ENCODE measurements at places on chromosomes 7 and 10. TPM values are rescaled to one million over a fixed set of nuclear protein-coding genes. Genes with fewer than 3 reads are reported as not detected.

DNA sequence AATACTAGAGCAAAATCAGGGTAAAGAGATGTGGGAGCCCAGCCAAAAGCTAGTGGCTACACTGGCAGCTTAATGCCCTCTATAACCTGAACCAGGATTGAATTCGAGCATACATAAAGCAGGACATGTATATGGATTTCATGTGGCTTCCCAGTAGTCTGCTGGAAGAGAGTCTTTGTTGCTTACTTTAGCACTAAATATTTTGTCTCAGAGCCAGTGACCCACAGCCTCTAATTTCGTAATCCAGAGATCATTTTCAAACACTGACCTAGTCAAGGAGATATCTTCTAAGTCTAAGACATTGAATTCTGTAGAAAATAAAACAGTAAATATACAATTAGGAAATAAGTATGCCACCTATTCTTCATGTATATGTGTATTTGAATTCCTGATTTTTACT, 64.2 kb upstream of the GNAI1 start:
- no peak overlapping the region for H3K27ac ChIP-seq
- H3K27me3 ChIP-seq = no peaks in the 10 kb centered on the region
- no peak overlapping the region for H3K4me3 ChIP-seq
- no peaks in the 10 kb centered on the region for H3K4me1 ChIP-seq
- DNase-seq = no peak

- no peak overlapping the region for H3K4me3 ChIP-seq
- H3K36me3 ChIP-seq = no peaks in the 10 kb centered on the region
- H3K27me3 ChIP-seq = no peaks in the 10 kb centered on the region
- H3K4me1 ChIP-seq = no peaks in the 10 kb centered on the region
- DNase-seq = no peak
Observed at GRCh38 chr7:16130111-16131110, 290.9 kb downstream of the CRPPA start.

GRCh38 chr10:61987951-61988379, 86.5 kb downstream of the ARID5B start:
- H3K4me1 ChIP-seq = peaks cover 10% of the 10 kb centered on the region
- DNase-seq = no peak
- H3K4me3 ChIP-seq = no peak overlapping the region
- no peaks in the 10 kb centered on the region for H3K27me3 ChIP-seq
- peak overlapping the region; percentile 59 for H3K27ac ChIP-seq

- no peaks in the 10 kb centered on the region for H3K36me3 ChIP-seq
- H3K4me1 ChIP-seq = no peaks in the 10 kb centered on the region
- no peak for DNase-seq
- no peaks in the 10 kb centered on the region for H3K27me3 ChIP-seq
Observed at GRCh38 chr10:87646192-87646909, 13.3 kb upstream of the PAPSS2 start.

DNA sequence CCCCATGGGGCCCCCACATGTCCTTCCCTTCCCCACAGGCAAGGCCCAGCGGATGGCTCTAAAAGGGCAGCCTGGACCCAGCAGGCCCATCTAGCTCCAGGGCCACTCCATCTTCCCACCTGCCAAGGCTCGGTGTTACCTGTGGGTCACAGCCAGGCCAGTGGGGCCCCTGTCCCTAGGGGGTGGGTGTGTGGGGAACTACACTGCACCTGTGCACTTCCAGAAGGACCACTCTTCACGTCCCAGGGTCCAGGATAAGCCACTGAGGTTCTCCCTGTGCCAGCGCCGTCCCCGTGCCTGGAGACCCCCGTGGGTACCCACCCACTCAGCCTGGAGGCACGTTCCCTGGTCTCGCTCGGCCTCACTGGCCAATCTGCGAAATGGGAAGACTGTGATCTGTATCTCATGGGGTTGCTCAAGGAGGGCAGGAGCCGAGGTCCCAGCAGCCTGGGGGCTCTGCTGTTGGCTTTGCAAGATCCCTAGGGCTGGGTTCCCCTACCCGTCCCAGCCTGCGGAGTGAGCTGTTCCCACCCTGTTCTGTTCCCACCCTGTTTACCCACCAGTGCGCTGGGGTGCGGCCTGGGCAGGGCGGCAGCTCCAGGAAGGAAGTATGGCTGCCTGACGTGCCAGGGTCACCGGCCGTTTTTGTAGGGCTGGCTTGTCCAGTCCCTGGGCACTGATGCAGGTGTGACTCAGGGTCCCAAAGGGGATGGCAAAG, 4.6 kb downstream of the PWWP2B start:
- peaks cover 37% of the 10 kb centered on the region for H3K4me1 ChIP-seq
- no peak overlapping the region for H3K4me3 ChIP-seq
- H3K27ac ChIP-seq = peak overlapping the region; percentile 60
- H3K36me3 ChIP-seq = no peaks in the 10 kb centered on the region

DNA sequence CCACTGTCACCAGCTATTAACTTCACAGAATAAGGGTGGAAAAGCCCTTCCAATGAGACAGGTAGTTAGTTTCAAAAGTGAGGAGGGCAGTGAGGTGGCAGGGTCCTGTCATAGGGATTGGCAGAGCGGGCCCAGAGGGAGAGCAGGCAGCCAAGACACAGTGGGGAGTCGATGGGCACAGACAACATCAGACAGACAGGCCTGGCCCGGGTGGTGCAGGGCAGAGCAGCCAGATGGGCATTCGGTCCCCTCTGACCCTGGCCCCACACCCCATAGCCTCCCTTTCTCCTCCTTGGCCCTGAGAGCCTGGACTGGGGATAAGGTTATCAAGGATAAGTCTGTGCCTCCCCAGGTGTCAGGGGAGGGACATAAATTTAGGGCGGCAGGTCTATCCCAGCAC, 31.4 kb upstream of the SMARCD3 start:
- H3K36me3 ChIP-seq = no peaks in the 10 kb centered on the region
- no peak overlapping the region for H3K27ac ChIP-seq
- H3K4me3 ChIP-seq = no peak overlapping the region
- no peak for DNase-seq

- DNase-seq = no peak
- H3K36me3 ChIP-seq = peaks cover 5% of the 10 kb centered on the region
- H3K4me3 ChIP-seq = no peak overlapping the region
- H3K27me3 ChIP-seq = no peaks in the 10 kb centered on the region
Observed at GRCh38 chr7:43808410-43808809, 49.9 kb downstream of the BLVRA start.

- DNase-seq = no peak
- H3K27me3 ChIP-seq = no peaks in the 10 kb centered on the region
- no peaks in the 10 kb centered on the region for H3K36me3 ChIP-seq
- no peaks in the 10 kb centered on the region for H3K4me1 ChIP-seq
Observed at GRCh38 chr7:109901926-109902325, 1189.0 kb upstream of the LRRN3 start.

- no peak overlapping the region for H3K27ac ChIP-seq
- peaks cover 3% of the 10 kb centered on the region for H3K4me1 ChIP-seq
- peaks cover 2% of the 10 kb centered on the region for H3K36me3 ChIP-seq
- no peak for DNase-seq
- H3K27me3 ChIP-seq = no peaks in the 10 kb centered on the region
Observed at GRCh38 chr7:92622685-92623084, 32.5 kb upstream of the FAM133B start.

- no peaks in the 10 kb centered on the region for H3K4me1 ChIP-seq
- H3K36me3 ChIP-seq = no peaks in the 10 kb centered on the region
- no peak overlapping the region for H3K4me3 ChIP-seq
- no peak for DNase-seq
Observed at GRCh38 chr7:44995555-44996493, 4.2 kb upstream of the CCM2 start.

GRCh38 chr10:88195841-88196240, 332.4 kb downstream of the PTEN start:
- no peak for DNase-seq
- no peaks in the 10 kb centered on the region for H3K27me3 ChIP-seq
- no peak overlapping the region for H3K4me3 ChIP-seq
- no peak overlapping the region for H3K27ac ChIP-seq
- H3K36me3 ChIP-seq = no peaks in the 10 kb centered on the region
- no peaks in the 10 kb centered on the region for H3K4me1 ChIP-seq

GRCh38 chr7:157566631-157567006, 229.8 kb downstream of the DNAJB6 start:
- no peak overlapping the region for H3K4me3 ChIP-seq
- no peaks in the 10 kb centered on the region for H3K36me3 ChIP-seq
- no peaks in the 10 kb centered on the region for H3K27me3 ChIP-seq
- H3K4me1 ChIP-seq = no peaks in the 10 kb centered on the region
- DNase-seq = no peak

DNA sequence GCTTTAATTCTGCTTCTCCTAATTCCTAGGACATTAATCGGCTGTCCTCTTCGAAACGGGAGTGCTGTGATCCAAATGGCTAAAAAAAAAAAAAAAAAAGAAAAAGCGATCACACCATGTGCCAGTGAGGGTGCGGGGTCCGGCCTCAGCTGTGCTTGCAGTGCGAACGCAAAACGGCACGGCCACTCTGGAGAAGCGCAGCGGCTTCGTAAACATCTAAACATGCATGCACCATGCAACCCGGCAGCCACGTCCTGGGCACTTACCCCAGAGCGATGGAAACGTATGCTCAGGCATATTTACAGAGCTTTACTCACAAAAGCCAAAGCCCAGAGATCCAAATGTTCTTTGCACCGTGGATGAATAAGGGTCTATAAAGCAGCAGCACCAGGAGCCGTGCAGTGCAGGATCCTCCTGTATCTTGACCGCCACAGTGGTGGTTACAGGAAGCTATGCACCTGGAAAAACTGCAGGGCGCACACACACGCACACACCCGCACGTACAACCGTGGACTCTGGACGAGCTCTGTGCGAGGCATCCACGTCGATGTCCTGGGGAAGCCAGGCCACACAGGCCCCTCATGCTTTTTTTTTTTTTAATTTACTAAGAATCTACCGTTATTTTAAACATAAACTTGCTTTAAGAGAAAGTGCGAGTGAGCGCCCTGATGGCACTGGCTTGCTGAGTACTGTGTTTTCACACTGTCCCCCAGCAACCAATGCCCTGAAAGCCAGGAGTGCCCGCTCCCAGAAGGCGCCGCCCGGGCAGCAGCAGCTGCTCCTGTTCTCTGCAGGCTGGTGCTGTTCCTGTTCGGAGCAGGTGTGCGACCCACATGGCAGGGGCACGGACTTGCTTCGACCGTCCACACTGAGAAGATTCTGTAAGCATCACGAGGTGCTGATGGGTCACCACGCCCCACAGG, 25.0 kb downstream of the GPER1 start:
- H3K27me3 ChIP-seq = no peaks in the 10 kb centered on the region
- no peak overlapping the region for H3K27ac ChIP-seq
- no peak for DNase-seq
- no peaks in the 10 kb centered on the region for H3K4me1 ChIP-seq

GRCh38 chr10:70163448-70163847, 6.9 kb downstream of the SAR1A start:
- H3K27ac ChIP-seq = no peak overlapping the region
- H3K27me3 ChIP-seq = no peaks in the 10 kb centered on the region
- DNase-seq = no peak
- H3K4me3 ChIP-seq = no peak overlapping the region
- peaks cover 4% of the 10 kb centered on the region for H3K4me1 ChIP-seq

- peaks cover 2% of the 10 kb centered on the region for H3K36me3 ChIP-seq
- no peak overlapping the region for H3K27ac ChIP-seq
- no peaks in the 10 kb centered on the region for H3K27me3 ChIP-seq
- no peak for DNase-seq
- no peak overlapping the region for H3K4me3 ChIP-seq
Observed at GRCh38 chr7:11120675-11121220, 147.1 kb downstream of the PHF14 start.

DNA sequence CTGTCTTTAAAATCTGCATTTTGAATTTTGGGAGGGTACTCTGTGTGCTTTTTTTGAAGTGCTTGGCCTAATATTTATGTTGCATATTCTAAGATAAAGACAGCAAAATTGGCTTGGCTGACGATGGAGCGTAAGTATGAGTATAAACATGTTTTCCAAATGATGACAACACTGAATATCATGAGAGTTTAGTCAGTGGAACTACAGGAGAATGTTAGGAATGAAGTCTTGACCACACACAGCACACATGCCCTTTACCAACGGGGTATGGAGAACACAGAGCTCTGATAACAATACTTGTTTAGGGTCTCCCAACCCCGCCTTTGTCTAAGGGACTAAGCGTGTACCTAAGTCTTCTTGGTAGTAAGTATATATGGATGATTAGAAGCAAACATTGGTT, 253.9 kb upstream of the FZD8 start:
- no peaks in the 10 kb centered on the region for H3K4me1 ChIP-seq
- no peaks in the 10 kb centered on the region for H3K27me3 ChIP-seq
- no peak overlapping the region for H3K27ac ChIP-seq
- no peaks in the 10 kb centered on the region for H3K36me3 ChIP-seq

GRCh38 chr10:21337171-21337792, 188.2 kb downstream of the SKIDA1 start:
- H3K27me3 ChIP-seq = no peaks in the 10 kb centered on the region
- no peak overlapping the region for H3K4me3 ChIP-seq
- H3K27ac ChIP-seq = no peak overlapping the region
- H3K36me3 ChIP-seq = no peaks in the 10 kb centered on the region
- DNase-seq = no peak

DNA sequence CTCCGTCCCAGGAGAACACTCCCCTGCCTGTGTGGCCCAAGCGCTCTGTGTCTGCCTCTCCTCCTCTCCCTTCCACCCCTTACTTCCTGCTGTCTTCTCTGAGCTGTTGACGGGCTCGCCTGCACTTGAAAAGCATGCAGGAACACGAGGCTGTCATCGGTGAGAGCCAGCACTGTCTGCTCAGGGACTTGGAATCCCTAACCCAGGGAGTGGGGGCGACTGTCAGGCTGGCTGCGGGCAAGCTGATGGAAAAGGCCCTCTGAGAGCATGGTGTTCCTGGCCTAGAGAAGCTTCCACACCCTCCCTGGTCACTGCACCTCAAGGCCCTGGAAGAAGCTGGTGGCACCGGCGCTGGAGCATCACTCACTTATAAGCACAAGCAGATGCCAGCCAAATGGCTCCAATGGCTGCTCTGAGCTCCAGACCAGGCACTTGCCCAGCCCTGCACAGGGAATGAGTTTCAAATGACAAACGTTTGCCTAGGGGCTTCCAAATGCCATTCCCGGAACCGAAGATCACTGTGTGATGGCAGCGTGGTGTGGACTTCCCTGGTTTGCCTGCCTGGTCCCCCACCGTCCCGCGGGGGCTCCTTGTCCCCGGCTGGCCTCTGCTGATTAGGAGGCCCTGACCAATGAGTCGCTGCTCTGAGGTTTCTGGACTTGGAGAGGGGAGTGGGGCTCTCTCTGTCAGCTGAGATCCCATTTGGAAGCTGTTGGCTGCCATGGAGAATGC, 56.7 kb upstream of the EBF3 start:
- no peak overlapping the region for H3K27ac ChIP-seq
- H3K4me3 ChIP-seq = no peak overlapping the region
- H3K36me3 ChIP-seq = no peaks in the 10 kb centered on the region
- H3K27me3 ChIP-seq = no peaks in the 10 kb centered on the region
- DNase-seq = no peak

- no peak for DNase-seq
- no peaks in the 10 kb centered on the region for H3K27me3 ChIP-seq
- H3K4me3 ChIP-seq = no peak overlapping the region
- H3K27ac ChIP-seq = no peak overlapping the region
- no peaks in the 10 kb centered on the region for H3K4me1 ChIP-seq
Observed at GRCh38 chr7:65892161-65892560, 19.3 kb downstream of the VKORC1L1 start.

Gene CPXM2
- total RNA-seq = 18.1 TPM

Gene PARD3
- 47.5 TPM for total RNA-seq

Gene GPER1
- 5.2 TPM for total RNA-seq

All from kidney (tissue), 22 donors.